ENCODE measurements at places on chromosomes 6 and 20.

DNA sequence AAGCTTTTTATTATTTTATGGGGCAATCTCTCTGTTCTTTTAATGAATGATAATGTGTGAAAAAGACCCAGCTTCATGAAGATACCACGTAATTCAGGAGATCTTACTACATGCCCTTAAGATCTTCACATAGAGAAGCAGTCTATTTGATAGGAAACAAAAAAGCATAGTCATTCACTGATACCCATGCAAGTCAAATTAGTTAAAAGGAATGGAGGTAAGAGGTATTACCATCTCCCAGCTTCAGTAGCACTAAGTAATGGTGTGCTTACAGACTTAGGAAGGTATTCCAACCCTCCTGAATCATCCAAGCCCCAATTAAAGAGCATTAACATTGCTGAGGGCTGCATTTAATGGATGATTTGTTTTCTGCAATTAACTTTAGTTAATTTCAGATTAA is 364.7 kb downstream of the SYNE1 start:
- no peak overlapping the region for H3K27ac ChIP-seq
- H3K4me3 ChIP-seq = no peak overlapping the region
- H3K27me3 ChIP-seq = no peaks in the 10 kb centered on the region
- H3K36me3 ChIP-seq = no peaks in the 10 kb centered on the region
- no peaks in the 10 kb centered on the region for H3K4me1 ChIP-seq

GRCh38 chr6:64672131-64672530 is 1034.9 kb downstream of the EYS start:
- H3K4me3 ChIP-seq = no peak overlapping the region
- H3K27ac ChIP-seq = no peak overlapping the region
- H3K27me3 ChIP-seq = no peaks in the 10 kb centered on the region
- H3K36me3 ChIP-seq = no peaks in the 10 kb centered on the region
- no peak for DNase-seq

GRCh38 chr20:59588236-59588855 is 16.0 kb upstream of the PHACTR3 start:
- peaks cover 3% of the 10 kb centered on the region for H3K27me3 ChIP-seq
- H3K4me1 ChIP-seq = no peaks in the 10 kb centered on the region
- H3K4me3 ChIP-seq = no peak overlapping the region
- no peak for DNase-seq
- no peaks in the 10 kb centered on the region for H3K36me3 ChIP-seq
- H3K27ac ChIP-seq = no peak overlapping the region

DNA sequence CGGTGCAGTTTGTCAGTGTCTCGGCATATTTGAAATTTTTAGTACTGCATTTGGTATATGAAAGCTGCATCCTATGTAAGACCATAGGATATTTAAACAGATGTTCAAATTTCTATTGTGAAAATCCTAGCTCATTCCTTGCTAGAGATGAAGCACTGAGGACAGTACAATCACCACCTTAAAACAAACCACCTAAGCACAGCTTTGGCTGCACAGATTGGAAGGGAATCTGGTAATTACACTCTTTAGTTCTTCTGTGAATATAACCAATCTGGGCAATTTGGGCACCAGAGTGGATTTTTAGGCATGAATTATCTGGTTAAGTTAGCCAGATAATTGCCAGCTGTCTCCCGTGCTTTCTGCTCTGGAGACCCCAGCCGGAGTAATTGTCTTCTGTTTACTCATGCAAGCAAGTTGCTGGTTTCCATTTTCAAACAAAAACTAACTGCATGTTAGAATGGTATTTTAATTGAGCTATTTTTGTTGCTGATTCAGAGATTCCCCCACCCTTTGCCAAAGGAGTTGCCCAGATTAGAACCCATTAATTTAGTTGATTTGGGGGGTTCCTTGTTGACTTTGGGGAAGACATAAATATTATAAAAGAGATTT is 36.9 kb downstream of the E2F3 start:
- no peaks in the 10 kb centered on the region for H3K4me1 ChIP-seq
- no peak for DNase-seq

DNA sequence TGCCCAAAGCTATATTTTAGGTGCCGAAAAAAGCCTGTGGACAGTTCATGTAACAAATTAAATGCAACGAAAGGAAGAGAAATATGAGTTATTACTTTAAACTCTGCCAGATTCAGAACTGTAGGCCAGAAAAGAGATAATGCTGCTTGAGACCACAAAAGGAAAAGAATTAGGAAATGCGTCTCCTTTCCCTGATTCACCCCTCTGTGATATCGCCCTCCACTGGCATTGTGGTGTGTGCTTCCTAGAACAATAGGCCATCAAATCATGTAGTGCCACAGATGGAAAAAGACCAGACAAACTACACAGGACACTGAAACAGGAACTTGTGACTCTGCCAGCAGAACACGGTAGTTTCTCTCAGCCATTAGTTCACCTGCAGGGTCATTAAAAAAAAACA is 14.7 kb upstream of the LAMA4 start:
- H3K36me3 ChIP-seq = no peaks in the 10 kb centered on the region
- DNase-seq = no peak
- H3K27ac ChIP-seq = no peak overlapping the region
- no peaks in the 10 kb centered on the region for H3K4me1 ChIP-seq
- no peaks in the 10 kb centered on the region for H3K27me3 ChIP-seq

DNA sequence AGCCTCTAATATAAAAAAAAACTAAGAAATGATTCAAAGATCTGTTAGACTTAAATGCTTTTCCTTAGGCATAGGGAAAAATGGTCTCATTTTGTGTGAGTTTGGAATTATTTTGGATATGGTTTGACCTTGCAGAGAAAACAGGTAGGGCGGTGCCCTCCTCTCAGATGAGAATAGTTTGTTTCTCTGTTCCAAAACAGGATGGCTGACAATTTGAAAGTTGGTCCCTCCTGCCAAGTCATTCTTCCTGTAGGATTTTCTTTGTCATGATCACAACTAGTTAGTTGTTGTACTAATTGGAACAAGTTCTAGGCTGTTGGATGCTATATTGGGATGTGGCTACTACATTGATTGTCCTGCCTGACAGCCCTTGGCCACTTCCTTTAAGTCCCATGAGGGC is 108.6 kb downstream of the BCKDHB start:
- H3K4me3 ChIP-seq = no peak overlapping the region
- no peaks in the 10 kb centered on the region for H3K4me1 ChIP-seq
- no peaks in the 10 kb centered on the region for H3K36me3 ChIP-seq
- no peak for DNase-seq
- no peak overlapping the region for H3K27ac ChIP-seq
- H3K27me3 ChIP-seq = no peaks in the 10 kb centered on the region

DNA sequence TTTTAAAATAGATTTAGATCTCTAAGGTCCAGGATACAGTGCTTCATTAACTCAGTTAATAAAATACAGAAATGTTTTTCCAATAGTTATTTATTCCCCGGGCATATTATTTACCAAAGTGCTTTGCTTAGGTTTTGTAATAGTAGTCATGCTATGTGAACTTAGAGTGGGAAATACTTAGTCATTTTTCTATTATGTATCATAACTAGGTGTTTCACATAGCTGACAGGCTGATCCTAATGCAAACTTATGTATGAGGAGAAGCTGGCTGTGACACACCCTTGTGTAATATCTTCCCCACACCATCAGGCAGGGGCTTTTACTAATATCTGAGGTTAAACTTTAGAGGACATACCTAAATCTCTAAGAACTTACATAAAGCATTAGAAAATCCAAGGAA is 277.7 kb upstream of the RIMS1 start:
- no peak overlapping the region for H3K4me3 ChIP-seq
- peaks cover 10% of the 10 kb centered on the region for H3K27me3 ChIP-seq
- H3K4me1 ChIP-seq = no peaks in the 10 kb centered on the region
- no peak for DNase-seq
- H3K27ac ChIP-seq = no peak overlapping the region

- H3K36me3 ChIP-seq = no peaks in the 10 kb centered on the region
- DNase-seq = no peak
- peaks cover 15% of the 10 kb centered on the region for H3K4me1 ChIP-seq
- H3K27ac ChIP-seq = peak overlapping the region; percentile 44
Measured at GRCh38 chr6:102742028-102742427, 1348.5 kb downstream of the GRIK2 start.

DNA sequence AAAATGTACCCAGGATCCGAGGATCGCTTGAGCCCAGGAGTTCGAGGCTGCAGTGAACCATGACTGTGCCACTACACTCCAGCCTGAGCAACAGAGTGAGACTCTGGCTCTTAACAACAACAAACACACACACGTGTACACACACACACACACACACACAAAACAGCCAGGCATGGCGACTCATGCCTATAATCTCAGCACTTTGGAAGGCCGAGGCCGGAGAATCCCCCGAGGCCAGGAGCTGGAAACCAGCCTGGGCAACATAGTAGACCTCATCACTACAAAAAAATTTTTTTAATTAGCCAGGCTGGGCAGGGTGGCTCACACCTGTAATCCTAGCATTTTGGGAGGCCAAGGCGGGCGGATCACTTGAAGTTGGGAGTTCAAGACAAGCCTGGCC is 23.3 kb upstream of the ARFGEF2 start:
- no peaks in the 10 kb centered on the region for H3K36me3 ChIP-seq
- no peaks in the 10 kb centered on the region for H3K27me3 ChIP-seq
- no peak for DNase-seq
- no peak overlapping the region for H3K4me3 ChIP-seq

DNA sequence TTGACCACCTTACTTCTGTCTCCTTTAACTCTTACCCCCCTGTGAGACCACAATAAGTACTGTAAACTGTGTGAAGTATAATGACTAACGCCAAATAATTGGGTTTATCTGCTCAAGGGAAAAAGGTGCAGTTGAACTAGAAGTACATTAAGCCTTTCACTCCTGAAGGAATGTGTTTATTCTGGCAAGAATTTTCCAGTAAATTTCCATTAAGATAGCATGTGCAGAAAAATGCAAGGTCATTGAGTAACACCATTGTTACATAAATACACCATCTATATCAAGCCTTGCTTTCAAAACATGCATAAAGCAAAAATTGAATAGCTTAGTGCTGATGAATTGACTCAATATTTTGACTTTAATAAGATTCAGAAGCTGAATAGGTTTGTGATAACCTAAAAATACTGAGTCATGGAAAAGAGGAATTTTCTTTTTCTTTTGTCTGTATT is 65.4 kb downstream of the ARHGAP18 start:
- H3K4me3 ChIP-seq = no peak overlapping the region
- peaks cover 30% of the 10 kb centered on the region for H3K4me1 ChIP-seq
- no peaks in the 10 kb centered on the region for H3K27me3 ChIP-seq
- no peaks in the 10 kb centered on the region for H3K36me3 ChIP-seq
- no peak for DNase-seq
- peak overlapping the region; percentile 82 for H3K27ac ChIP-seq

Data from Panc1 (cell line).